ENCODE measurements at places on chromosomes 2 and 18.

DNA sequence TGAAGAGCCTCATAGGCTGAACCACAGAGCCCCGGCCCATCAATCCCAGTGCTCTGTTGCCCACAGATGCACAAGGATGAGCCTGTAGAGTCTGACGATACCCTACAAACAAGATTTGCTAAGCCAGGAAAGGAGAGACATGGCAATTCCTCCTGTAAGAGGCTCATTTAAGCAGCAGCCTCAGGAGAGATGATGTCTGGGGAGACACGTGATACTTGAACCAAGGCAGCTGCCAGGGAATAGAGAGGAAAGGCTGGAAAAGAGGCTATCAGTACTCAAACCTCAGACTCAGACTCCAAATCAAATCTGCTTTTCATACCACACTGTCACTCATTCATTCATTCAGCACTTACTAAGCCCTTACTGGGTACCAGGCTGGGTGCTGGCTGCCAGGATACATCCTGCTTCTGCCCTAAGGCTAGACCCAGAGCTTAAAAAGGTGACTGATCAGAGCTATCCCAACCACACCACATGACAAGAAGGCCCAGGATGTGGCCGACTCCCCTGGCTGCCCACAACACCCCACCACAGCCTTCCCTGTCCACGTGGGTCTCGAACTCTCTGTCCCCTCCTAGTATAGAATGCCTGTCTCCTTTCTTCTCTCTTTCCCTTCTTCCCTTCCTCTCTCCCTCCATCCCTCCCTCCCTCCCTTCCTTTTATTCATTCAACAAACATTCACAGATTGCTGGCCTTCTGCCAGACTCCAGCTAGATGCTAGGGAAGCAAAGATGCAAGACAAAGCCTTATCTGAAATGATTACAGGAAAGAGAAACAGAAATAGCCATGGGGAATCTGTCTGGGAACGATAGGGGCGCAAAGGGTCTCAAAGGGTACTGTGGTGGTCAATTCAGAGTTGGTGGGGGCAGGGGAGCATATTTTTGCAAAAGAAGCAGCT, 23.4 kb upstream of the KCNK3 start:
- no peak for DNase-seq

DNA sequence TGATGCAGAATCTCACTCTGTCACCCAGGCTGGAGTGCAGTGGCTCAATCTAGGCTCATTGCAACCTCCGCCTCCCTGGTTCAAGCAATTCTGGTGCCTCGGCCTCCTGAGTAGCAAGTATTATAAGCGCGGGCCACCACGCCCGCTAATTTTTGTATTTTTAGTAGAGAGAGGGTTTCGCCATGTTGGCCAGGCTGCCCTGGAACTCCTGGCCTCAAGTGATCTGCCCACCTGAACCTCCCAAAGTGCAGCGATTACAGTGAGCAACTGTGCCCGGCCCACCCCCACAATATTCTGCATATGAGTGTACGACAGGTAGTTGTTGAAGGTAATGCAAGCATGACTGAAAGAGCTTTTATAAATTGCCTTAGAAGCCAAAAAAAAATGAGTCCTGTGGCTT, 1.2 kb downstream of the WDR75 start:
- DNase-seq, result no peak

- DNase-seq, result no peak
These were observed 369.6 kb downstream of the PID1 start for GRCh38 chr2:228901531-228901930.

DNA sequence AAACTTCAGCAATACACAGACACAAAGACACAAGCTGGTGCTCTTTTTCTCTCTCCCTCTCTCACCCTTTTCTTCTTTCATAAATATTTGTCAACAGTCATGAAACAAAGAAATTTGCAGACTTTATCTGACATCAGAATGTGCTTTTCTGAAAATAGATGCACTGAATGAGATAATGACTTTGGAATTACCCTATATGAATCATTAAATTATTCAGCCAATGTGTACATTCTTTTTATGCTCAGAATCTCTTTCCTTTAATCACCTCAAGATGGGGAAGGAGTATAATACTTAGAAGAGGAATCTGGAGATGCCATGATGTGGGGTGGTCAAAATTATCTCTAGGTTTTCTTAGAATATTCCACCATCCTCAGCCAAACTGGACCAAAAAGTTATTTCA, 289.9 kb downstream of the LRRTM1 start:
- DNase-seq, result no peak

DNA sequence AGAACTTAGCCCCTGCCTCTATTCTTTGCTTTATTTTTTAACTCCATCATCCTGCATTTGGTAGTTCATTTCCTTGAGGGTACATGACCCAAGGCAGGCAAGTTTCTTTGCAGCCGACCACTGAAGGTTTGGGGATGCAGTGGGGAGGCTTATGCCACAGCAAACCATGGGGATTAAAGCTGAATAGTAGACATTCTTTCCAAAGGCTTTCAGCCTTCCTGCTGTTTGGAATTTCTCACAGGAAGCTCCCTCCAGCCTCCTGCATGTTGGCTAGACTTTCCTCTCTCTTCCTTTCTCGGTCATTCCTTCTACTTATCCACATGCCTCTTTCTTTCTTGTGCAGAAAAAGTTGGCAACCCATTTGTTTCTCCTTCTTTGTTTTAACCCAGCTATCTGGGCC, 77.3 kb downstream of the SOCS6 start:
- DNase-seq, result no peak

- DNase-seq, result no peak
These were observed 150.7 kb downstream of the MEIS1 start for GRCh38 chr2:66585587-66585986.

- no peak for DNase-seq
These were observed 411.6 kb upstream of the NRP2 start for GRCh38 chr2:205270689-205271088.

DNA sequence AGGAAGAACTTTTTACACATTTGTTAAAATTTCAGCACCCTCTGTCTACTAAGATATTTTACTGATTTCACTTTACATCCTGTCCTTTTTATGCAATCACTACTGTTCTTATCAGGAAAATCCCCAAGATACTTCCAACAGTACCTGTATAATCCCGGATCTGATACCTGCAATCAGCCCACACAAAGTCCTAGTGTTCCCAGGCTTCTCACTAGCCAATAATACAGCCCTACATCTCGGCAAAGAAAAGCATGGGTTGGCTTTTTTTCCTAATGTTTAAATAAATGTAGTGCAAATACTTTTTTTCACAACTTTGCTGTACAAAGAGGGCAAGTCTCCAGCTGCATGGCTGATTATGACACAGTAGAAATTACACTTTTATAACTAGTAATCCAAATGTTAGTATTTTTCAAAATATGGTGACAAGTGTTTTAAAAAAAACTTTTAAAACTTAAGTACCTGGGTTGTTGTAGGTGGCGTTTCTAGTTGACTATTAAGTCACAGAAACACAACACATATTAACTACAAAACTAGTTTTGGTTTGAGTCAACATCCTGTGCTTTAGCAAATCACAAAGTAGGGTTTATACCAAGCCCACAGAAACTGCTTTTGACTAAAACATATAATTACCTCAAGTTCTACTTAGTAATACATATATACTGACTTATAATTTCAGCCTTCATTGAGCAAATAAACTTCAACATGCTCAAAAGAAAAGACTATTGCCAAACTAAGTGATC, 19.5 kb downstream of the CNOT11 start:
- no peak for DNase-seq

DNA sequence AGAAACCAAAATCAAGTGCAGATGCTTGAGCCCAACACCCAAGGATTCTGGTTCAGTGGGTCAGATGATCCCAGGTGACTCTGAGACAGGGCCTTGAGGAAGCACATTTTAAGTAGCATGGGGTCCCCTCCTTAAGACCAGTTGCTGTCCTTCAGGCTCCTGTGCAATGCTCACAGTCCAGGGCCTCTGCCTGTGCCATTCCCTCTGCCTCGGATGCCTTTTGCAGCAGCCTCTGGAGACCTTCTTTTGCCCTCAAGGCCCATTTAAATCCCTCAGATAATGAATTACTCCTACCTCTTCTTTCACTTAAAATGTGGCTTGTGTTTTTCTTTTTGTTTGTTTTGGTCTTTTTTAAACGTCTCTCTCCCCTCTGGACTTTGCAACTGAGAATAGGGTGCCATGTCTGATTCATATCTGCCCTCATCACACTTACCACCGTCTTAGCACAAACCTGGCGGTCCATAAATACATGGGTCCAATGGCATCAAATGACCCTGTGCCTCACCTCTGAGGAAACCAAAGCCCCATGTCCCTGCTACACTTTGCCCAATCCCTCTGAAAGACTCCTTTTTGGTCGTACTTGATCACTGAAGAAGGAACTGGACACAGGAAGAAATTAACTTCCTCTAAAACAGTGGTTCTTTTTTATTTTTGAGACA, 14.2 kb downstream of the ACTG2 start:
- DNase-seq, result no peak

DNA sequence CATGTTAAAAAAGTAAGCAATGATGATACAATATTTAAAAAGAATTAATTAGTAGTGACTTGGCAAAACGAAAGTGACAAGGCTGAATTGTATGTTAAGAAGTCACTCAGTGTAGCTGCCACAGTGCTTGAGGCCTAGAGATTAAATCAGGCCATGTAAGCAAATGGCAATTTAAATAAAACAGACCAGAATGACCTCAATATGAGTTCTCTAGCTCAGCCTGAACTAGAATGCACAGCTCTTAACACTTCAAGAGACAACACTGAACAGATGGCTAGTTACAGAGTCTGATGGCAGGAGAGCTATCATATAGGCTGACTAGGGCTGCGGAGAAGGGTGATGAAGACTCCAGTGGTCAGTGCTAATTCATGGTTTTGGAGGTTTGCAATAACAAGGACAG, 117.9 kb upstream of the ZBTB14 start:
- DNase-seq, result no peak

DNA sequence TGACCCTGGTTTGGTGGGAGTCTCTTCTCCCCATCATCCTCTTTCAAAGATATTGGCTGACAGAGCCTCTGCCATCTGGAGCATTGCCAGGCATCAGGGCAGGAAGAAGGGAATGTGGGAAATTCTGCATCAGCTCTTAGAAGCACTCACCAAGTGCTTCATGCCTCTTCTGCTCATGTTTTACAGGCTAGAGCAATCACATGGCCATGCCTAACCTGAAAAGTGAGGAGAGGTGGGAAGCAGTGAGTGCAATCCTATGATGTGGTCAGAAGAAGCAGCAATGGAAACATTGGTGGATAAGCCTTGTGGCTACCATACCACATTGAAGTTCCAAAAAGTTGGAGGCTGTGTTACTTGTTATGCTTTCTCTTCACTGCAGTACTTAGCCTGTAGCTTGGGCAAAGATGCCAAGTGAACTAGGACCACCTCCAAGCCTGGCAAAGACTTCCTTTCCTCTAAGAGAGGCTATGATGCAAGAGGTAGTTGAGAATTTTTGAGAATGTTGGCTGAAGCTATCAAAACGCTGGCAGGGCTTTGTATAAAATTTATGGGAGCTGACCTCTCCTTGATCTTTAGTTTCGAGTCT, 64.1 kb downstream of the BCL2L11 start:
- no peak for DNase-seq

GRCh38 chr2:219471476-219472371, 27.0 kb upstream of the GMPPA start:
- DNase-seq, result no peak

GRCh38 chr2:214630402-214631045, 179.0 kb downstream of the BARD1 start:
- no peak for DNase-seq

GRCh38 chr2:177289824-177290628, 25.5 kb upstream of the NFE2L2 start:
- no peak for DNase-seq

DNA sequence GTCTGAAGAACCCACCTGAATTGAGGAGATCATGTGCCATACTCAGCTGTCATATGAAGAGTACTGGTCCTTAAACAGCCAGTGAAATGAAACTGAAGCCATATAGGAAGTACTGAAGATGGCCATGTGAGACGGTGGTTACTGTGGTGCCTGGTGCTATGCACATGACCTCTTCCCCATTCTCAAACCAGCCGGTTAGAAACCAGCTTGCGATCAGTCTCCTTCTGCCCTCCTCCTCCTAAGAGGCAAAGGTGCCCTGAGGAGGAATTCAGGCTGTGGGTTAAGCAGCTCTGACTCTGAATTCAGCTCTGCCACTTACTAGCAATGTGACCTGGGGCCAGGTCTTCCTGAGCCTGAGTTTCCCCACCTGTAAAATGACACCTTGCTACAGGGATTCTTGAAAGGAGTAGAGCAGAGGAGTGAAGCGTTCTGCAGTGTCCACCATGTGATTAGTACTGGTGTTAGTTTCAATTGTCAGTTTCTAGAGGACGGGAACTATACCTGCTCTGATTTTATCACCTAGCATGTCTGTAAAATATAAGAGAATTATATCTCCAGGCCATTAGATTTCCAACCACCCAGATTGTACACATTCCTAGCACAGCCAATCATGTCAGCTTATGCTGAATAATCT, 5.1 kb downstream of the FECH start:
- no peak for DNase-seq

DNA sequence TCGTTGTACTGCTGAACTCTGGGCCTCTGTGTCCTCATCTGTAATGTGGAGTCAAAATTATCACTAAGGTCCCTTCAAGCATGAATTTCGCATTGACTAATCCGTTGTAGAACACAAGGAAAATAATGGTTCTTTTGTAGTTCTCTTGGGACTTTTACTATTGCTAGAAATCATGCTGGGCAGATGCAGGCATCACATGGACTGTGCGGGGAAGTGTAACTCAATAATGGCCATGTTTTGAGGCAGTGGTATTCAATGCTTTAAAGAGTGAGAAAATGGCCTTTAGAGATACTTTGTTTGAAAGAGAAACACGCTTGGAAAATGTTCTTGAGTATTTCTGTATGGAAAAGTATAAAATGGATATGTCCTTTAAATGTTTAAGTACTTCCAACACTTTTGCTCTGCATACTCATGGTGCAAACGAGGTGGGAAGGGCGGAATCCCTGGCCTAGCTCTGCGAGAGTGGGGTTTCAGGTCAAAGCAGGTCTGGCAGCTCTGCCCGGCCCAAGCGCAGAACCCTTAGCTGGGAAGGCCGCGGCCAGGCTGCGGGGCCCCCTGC, 117.3 kb upstream of the MSTN start:
- no peak for DNase-seq

DNA sequence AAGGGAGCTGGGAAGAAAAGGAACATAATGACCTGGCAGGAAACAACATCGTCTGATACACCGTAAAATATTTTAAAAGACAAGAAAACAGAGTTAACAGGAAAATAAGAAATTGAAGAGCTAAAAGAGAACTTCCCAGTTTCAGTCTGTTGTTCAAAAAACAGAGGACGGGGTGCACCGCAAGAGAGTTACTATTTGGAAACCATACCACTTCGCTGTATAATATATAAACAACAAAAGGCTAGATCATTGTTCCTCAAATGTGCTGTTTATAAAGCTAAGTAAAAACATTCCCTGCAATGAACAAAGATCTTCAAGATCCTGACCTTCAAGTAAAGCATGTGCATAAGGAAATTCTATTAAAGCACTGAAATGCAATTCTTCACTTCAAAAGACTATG, 2.1 kb downstream of the PPP3R1 start:
- DNase-seq, result no peak

DNA sequence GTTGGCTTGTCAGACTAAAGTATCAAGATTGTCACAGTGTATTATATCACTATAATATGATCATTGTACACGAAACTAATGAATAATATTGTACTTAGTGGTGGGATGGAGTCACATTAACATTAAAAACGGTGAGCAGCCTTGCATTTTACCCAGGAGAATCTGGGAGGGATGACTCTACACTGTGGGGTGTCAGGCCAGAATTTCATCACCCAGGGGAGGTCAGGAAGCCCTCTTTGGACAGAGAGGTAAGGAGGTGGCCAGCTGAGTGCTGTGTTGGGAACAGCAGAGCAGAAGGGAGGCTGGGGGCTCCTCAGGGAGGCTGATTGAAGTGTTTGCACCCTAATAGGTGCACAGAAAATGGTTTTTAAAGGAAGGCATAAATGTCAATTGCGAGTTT, 33.0 kb downstream of the CDCA7 start:
- DNase-seq, result no peak

All from activated T-helper 1 cell treated with Interleukin-2 at 50 U/mL for 16 hours (primary cell).